ENCODE measurements at places on chromosomes 5 and 9. TPM values are rescaled to one million over a fixed set of nuclear protein-coding genes. Genes with fewer than 3 reads are reported as not detected.

Gene OCLN
- total RNA-seq: 3.5 TPM

DNA sequence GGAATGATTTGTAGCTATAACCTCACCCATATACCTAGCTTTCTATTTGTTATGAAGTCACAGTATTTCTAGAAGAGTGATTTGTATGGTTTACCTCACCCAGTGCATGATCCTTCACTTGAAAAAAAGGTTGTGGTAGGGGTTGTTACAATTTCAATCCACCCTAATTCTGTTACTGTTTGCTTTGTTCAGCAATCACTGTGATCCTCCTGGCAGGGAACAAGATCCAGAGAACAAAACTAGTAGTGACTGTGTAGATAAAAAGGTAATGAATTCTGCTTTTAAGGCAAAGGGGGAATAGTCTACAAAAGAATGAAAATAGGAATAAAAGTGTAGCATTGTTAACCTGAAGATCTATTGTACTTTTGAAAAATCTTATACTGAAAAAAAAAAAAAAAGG, 191.3 kb upstream of the SH3GL2 start:
- H3K36me3 ChIP-seq: no peaks in the 10 kb centered on the region
- H3K4me3 ChIP-seq: no peak overlapping the region
- no peak for DNase-seq
- no peak overlapping the region for H3K27ac ChIP-seq

GRCh38 chr5:90184764-90185163, 224.8 kb downstream of the CETN3 start:
- no peak for DNase-seq
- no peaks in the 10 kb centered on the region for H3K27me3 ChIP-seq
- no peaks in the 10 kb centered on the region for H3K36me3 ChIP-seq
- no peak overlapping the region for H3K4me3 ChIP-seq

DNA sequence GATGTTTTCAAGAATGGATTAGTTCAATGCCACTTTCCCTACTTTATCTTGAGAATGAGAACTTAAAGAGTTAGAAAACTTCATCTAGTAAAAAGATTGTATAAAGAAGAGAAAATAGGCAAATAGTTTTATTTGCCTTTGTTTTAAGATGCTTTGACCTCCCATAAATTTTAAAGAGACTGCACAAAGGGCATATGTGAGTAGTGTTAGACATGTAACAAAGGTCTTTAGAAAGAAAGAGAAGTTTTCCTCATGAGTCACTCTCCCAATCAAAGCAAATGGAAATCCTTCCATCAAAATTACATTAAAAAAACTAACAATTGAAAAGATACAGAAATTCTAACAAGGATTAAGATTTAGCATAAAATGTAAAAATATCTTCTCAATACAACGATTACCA, 381.8 kb upstream of the KIF2A start:
- H3K27ac ChIP-seq: no peak overlapping the region
- no peaks in the 10 kb centered on the region for H3K4me1 ChIP-seq
- no peak overlapping the region for H3K4me3 ChIP-seq
- no peaks in the 10 kb centered on the region for H3K27me3 ChIP-seq
- no peaks in the 10 kb centered on the region for H3K36me3 ChIP-seq

Gene MARCHF11
- not detected for total RNA-seq
